ENCODE measurements at places on chromosomes 12 and 14.

DNA sequence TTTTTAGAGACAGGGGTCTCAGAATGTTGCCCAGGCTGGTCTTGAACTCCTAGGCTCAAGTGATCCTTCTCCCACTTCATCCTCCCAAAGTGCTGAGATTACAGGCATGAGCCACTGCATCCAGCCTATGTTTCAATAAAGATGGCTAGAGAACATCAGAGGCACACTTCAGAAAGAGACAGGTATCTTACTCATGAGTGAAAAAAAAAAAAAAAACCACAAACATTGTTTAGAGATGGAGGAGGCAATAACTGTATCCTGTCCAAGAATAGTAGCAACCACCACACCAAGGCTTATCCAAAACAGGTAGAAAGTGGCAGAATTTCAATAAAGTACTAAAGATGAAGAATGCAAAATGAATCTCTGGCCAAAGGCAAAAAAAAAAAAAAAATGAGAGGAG is 30.3 kb downstream of the EEA1 start:
- no peak for DNase-seq

DNA sequence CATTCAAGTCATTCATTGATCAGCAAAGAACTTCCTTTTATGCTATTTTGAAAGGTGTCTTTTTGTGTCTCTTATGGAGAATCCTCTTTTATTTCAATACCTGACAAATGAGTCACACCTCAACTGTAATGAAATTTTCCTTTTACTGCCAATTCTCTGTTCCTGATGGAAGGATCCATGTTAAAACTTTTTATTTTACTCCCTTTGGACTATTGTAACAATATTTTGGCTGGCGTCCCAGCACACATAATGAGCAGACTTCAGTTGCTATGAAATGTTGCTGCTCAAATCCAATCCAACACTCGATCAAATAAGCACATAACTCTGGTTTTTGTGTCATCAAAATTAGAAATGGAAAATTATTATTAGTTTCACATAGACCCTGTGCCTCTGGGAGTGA is 21.9 kb upstream of the SLC15A5 start:
- no peak for DNase-seq

- no peak for DNase-seq
These were observed 111.3 kb upstream of the SLC16A7 start for GRCh38 chr12:59484575-59484974.

GRCh38 chr14:51730684-51731083 is 79.0 kb downstream of the FRMD6 start:
- no peak for DNase-seq

DNA sequence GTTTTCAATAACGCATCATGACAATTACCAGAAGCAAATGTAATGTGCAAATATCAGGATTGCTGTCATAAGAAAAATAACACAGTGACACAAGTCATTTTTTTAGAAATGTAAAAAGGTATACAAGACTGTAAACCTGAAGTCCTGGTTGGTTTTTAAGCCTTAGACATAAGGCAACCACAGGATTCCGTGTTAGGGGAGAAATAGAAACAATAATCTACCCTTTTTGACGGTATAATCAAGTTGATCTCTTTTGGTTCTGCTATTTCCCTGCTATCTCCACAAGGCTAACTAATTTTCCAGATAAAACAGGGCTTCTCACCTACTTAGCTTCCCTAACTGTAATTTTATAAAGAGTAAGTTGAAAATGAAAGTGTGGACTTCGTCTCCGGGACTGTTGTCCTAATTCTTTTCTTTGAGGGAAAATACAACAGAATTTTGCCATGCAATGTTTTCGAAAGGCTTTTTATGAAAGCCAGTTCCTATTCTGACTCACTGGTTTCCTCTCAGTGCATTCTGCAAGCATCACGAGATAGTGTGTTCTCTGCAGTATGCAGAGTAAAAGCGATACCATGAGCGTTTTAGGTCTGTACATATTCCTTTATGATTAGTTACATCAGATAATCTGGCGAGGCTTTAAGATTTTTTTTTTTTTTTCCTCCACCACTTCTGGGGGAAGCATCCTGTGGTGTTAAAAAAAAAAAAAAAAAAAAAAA is 10.6 kb downstream of the MYO1H start:
- DNase-seq: no peak

- no peak for DNase-seq
These were observed 29.7 kb downstream of the RAD9B start for GRCh38 chr12:110531741-110532333.

- DNase-seq: no peak
These were observed 95.9 kb downstream of the SLC35F4 start for GRCh38 chr14:57769863-57770523.

GRCh38 chr14:99671235-99672224 is 12.6 kb upstream of the CYP46A1 start:
- DNase-seq: no peak

- DNase-seq: no peak
These were observed 20.3 kb upstream of the EMP1 start for GRCh38 chr12:13176256-13176655.

GRCh38 chr12:24898606-24899005 is 50.3 kb downstream of the BCAT1 start:
- no peak for DNase-seq

DNA sequence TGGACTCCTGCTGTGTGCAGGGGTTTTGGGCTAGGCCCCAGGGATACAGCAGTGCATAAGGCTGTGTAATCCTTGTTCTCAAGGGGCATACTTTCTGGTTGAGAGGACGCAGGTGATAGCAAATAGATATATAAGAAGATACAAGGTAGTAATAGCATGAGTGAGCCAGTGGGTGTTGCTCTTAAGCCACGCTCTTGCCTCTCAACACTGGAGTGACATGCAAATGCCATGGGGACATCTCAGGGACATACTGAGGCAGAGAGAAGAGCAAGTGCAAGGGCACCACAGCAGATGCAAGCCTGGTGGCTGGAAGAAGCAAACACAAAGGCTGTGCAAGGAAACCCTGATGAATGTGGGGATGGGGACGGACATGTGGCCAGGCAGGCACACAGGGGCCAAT is 223.3 kb downstream of the CHST11 start:
- DNase-seq: no peak

- DNase-seq: no peak
These were observed 90.1 kb downstream of the NUAK1 start for GRCh38 chr12:106048676-106049075.

GRCh38 chr14:103104654-103105452 is 10.3 kb downstream of the EXOC3L4 start:
- peak; percentile 61 for DNase-seq

DNA sequence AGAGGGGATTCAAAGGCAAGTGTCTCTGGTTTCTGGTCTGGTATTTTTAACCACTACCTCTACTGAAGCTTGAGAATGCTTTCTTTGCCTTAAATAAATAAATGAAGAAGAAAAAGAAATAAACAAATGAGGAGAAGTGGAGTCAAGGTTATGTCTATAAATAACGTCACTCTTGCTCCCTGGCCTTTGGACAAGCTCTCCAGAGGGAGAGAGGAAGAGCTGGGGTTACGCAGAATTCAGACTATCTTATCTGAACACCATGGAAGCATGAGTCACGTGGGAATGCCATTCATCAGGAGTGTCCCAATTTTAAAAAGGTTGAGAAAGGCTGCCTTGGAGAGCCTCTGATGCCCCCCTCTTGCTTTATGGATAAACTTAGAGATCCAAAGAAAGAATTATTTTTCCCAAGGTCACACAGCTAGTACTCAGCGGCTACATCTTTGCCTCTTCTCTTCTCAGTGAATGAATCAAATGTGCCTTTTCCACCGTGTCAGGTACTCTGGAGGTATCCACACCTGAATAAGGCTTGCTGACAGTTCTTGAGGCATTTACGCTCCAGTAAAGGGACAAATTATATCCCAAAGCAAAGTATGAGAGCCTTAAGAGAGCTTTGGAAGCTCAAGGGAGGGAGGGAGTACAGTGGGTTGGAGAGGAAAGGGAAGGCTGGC is 12.9 kb upstream of the MSI1 start:
- DNase-seq: no peak

DNA sequence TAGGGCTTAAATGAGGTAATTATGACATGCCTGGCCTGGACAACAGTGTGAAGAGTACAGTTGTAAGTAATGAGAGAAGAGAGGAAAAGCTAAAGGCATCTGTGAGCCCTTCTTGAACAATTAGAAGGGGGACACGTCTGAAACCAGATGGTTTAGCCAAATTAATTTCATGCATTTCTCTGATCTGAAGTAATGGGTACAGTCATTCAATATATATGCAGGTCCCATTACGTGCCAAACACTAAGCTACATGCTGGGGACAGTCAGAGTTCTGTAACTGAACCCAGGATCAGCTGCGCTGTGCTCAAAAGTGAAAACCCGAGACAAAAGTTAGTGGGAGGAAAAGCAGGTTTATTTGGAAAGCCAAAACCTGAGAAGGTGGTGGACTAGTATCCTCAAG is 207.2 kb upstream of the TMTC1 start:
- DNase-seq: no peak

DNA sequence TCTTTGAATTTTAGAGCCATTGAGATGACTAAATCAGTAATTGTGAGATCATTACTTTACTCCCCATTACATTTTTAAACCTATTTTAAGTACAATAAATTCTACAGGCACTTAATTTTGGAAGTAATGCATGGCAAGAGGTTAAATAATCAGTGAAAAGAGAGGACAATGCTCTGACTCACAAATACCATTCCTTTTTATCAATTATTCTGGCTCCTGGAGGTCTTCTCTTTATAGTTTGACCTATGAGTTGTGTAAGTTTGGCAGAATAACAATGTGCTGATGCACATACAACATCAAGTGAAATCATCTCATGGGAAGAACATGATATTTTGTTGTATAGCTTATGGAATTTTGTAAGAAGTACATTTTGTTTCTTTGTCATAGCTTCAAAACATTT is 166.7 kb downstream of the TMTC3 start:
- DNase-seq: no peak

GRCh38 chr12:52126605-52127578 is 47.4 kb downstream of the SMIM41 start:
- DNase-seq: no peak

- no peak for DNase-seq
These were observed 8.5 kb downstream of the ZFYVE21 start for GRCh38 chr14:103724116-103724515.

DNA sequence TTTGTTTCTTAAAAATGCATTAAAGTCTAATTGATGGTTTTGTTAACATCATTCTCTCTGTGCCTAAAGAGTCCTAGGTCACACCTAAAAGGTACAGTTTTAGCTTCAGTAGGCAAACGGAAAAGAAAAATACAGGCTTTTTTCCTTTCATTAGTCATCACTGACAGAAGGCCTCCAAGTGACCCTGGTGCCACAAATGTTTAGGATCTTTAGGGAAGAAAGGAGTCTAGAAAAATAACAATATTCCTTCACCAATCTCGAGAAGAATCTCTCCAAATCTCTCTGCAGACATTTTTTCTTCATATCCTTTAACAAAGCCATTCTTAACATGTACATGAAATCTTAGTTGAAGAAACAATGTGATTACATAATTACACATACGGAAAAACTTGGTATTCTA is 2.0 kb downstream of the DENND5B start:
- DNase-seq: no peak

- DNase-seq: no peak
These were observed 27.7 kb downstream of the WBP11 start for GRCh38 chr12:14775636-14775980.

- DNase-seq: no peak
These were observed 82.2 kb upstream of the GPR68 start for GRCh38 chr14:91326514-91327249.

DNA sequence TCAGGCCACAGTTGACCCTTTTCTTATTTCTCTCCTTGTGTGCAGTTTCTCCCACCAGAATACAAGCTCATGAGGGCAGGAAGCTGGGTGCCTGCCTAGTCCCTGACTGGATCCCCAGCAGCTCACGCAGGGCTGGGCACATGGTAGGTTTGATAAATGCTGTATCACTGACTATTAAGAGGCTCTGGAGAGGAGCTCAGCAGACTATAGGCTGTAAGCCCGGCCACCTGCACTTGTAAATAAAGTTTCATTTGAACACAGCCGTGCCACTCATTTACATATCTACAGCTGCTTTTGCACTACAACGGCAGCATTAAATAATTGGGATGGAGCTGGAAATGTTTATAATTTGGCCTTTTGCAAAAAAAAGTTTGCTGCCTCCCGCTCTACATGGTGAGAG is 32.0 kb downstream of the CHGA start:
- DNase-seq: no peak

- DNase-seq: no peak
These were observed 255.1 kb downstream of the NEDD1 start for GRCh38 chr12:97162173-97162572.

DNA sequence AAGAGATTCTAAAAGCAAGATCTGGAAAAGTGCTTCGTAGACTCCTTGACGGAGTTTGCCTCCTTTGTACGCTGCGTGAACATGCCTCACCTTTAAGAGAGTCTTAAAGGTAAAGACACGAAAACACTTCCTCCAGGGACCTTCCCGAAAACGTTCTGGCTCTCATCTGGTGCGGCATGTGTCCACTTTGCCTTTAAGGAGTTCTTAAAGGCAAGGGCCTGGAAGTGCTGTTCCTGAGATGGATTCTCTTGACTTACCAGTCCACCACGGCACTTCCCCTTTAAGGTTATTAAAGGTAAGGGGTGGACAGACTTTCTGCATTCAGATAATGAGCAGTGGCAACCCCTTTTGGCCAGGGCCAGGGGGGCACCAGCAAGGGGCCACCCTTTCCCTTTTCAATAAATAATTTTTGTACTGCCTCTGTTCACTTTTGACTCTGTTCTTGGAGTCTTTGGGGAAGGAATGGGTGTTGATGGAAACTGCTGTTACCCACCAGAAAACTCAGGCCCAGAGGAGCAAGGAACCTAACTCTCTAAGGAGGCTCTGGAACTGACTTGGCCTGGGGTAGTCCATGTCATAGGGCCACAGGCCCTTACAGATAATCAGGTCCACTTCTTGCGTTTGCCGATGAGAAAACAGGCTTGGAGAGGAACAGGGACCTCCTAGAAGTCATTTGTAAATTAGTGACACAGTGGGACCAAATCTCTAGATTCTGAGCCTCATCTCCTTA is 4.4 kb downstream of the REM2 start:
- DNase-seq: no peak

DNA sequence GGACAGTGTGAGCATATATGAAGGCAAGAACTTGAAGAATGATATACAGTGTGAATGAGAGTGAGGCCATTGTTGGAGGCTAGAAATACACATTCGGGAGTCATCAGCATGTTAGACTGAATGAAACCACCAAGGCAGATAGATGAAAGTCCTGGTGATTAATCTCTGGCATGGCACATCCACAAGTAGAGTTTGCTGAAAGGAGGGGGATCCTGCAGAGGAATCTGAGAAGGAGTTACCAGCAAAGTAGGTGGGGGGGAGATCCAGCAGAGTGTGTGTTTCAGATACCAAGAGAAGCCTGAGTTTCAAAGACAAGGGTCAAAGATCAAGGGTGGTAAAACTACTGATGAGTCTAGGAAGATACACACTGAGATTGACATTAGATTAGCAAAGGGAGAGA is 426.7 kb upstream of the DCN start:
- no peak for DNase-seq

DNA sequence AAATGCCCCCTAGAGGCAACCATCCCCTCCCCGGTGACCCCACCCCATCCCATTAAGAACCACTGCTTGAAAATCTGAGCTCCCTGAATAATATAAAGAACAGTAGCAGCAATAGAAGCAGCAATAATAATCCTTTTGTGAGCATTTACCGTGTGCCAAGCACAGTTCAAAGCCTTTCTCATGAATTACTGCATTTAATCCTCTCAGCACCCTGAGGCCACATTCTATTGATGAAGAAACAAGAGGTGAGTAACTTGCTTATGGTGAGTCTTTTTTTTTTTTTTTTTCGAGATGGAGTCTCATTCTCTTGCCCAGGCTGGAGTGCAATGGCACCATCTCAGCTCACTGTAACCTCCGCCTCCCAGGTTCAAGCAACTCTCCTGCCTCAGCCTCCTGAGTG is 65.0 kb downstream of the KCNK10 start:
- no peak for DNase-seq
